ENCODE measurements at places on chromosomes 2 and 18.

GRCh38 chr2:75290600-75291150 lies 91.4 kb upstream of the TACR1 start:
- no peak for DNase-seq

DNA sequence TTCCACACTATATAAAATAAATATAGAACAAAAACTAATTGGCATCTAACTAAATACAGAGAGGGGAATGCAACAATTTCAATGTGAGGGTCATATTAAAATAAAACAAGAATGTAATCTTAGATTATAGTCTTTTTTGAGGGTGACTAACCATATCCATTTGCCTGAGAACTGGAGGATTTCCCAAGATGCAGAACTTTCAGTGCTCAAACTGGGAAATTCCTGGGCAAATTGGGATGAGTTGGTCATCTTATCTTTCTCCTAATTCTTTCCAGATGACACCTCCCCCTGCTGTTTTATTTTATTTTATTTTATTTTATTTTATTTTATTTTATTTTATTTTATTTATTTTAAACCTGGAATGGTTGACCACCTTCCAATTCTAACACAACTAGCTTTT lies 846.2 kb downstream of the SLC4A3 start:
- no peak for DNase-seq

- no peak for DNase-seq
Observed at GRCh38 chr2:145412155-145412554, 892.2 kb upstream of the ZEB2 start.

DNA sequence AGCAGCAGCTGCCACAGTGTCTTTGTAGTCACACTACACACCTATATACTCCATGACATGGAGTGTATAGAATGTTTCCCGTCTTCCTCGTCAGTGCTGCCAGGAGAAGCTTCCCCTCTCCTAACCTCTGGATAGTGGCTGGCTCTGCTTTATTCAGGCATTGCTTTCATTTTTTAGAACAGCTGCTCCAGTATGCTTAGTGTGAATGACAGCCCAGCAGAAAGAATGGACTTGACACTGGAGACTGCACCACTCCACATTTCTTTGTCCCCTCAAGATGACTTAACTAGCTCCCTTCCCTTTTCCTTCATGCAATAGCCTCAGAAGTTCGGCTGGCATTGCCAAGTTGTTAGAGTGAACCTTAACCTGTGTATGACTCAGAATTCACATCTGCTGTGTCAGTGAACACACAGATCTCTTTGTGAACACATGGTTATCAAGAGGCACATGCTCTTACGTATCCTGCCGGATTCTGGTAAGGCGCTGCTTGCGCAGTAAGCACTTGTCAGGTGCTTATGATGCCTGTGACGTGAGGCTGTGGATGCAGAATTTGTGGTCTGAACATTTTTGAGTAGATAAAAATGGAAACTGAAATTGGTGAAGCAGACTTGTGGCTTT lies 73.9 kb downstream of the NEDD4L start:
- no peak for DNase-seq

- no peak for DNase-seq
Observed at GRCh38 chr2:240198226-240198625, 57.8 kb upstream of the OTOS start.

DNA sequence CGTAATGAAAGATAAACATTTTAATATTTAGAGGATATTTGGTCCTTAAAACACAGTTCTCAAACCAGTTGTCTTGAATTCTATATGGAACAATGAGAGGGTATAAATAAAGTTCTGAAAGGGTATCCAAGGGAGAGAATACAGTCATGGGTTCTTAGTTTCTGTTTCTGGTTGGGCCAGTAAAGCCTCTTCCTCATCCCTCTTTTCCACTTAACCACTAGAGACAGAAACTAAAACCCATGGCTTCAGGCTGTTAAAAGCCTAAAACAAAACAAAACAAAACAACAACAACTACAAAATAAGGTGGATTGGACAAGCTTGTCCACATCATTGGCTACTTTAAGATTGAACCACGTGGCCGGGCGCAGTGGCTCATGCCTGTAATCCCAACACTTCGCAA lies 18.8 kb downstream of the COQ10B start:
- DNase-seq, result no peak

DNA sequence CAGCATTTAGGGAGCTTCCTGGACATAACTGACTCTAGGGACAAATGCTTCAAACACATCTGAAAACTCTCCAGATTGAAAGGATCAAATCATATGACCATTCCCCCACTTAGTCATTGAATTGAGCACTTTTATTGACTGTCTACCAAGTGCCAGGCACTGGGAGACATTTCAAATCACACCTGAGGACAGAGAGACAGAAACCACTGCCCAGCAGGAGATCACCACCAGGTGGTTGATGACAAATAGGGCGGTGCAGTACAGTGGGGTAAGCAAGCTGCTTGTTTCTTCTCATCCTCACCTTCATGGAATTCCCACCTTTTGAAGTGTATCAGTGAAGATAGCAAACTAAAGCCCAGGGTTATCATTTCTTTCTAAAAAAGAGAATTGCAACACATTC lies 19.0 kb upstream of the CXCR4 start:
- DNase-seq, result peak; percentile 33

DNA sequence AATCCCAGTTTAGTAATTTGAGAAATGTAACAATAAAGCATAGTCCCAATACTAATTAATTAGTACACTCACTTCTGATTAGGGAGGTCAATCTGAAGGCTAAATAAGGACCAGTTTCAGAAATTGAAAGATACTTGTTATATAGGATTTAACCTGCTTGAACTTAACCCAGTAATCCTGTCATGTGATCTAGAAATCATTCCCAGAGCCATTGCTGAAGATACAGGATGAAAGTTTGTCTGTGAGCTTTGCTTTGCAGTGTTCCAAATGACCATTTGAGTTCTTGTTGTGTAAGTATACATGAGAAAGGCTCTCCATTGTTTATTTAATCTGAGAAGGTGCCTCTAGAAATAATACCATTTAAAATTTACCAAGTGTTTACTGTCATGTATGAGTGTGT lies 52.2 kb downstream of the GALNT1 start:
- no peak for DNase-seq

DNA sequence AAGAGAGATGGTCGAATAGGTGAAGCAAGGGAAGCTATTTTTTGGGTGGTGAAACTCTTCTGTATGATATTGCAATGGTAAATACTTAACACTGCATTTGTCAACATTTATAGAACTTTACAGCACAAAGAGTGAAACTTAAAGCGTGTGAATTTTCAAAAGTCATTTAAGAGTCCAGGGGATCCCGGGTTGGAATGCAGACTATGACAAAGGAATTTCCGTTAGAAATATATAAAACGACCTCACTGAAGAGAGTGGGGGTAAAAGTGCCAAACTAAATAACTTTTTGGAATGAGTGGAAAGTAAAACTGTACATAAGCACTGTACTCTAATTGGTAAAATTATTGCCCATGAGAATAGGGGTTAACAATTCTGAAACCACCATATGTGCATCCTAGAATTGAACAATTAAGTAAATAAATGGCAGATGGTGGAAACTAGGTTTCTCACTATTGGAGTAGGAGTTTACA lies 191.0 kb upstream of the FN1 start:
- no peak for DNase-seq

DNA sequence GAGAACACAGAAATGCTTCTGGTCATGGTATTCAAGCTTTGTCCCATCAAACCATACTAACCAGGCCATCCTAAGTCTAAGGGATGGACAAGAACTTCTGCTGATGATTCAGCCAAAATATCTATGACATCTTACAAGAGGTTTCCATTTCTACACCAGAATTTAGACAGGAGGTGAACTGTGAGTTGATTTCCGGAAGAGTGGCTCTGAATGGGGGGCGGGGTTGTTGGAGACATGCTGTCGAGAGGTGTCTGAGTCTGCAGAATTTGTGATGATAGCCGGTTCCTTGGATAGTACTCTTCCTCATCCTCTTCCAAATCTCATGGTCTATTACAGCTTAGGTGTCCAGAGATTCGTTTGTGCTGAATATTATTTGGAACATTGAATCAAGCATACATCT lies 408.7 kb upstream of the TCF4 start:
- no peak for DNase-seq

DNA sequence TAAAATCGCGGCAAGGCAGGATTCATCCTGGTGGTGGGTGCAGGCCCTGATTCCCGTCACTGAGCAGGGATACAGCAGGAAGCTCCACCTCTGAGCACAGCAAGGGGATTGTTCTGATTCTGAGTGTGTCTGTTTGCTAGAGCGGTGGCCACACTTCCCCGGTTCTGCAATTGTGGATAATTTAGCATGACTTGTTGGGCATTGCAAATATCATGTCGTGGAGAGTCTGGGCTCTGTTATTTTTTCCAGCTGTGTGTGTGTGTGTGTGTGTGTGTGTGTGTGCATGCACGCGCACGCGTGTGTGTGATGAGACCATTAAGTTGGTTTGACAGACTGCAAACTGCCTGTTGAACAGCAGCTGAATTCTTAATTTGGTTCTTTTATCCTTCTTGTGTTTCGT lies 4.1 kb upstream of the TMEM18 start:
- DNase-seq, result no peak

DNA sequence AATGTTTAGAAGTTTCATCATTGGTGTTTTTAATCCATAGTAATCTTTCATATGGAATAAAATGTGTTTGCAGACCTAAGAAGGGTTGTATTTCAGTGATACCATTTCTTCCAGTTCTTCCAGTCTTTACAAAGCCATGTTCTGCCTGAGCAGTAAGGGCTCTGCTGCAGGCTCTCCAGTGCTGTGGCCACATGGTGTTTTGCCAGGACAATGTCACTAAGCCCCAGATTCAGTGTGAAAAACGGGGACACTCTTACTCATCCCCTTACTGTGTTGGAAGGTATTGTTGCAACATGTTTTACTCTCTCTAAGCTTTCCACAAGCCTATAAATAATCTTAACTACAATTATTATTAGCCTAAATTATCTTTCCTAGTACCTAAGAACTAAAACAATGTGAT lies 481.4 kb upstream of the CDH7 start:
- DNase-seq, result no peak

- no peak for DNase-seq
Observed at GRCh38 chr2:81542119-81542518, 1237.6 kb upstream of the LRRTM1 start.

- no peak for DNase-seq
Observed at GRCh38 chr2:232341061-232341738, 37.4 kb upstream of the ALPP start.

DNA sequence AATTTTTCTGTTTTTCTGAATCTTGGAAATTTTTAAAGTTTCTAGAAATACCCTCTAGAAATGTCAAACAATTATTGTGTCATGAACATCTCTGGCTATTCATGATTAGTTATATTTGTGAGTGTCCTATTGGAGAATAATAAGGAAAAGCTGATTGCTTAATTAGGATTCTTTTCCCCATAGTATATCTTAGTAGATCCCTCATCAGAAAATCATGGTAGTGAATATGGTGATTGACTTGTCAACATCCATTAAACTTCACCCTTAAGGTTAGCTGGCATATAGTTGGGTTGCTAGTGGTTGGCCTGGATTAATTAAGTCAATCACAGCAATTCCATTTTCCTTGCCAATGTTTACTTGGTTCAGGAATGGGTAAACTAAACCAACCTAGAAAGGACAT lies 18.7 kb upstream of the NABP1 start:
- no peak for DNase-seq

- no peak for DNase-seq
Observed at GRCh38 chr2:163593982-163594381, 141.8 kb downstream of the FIGN start.

DNA sequence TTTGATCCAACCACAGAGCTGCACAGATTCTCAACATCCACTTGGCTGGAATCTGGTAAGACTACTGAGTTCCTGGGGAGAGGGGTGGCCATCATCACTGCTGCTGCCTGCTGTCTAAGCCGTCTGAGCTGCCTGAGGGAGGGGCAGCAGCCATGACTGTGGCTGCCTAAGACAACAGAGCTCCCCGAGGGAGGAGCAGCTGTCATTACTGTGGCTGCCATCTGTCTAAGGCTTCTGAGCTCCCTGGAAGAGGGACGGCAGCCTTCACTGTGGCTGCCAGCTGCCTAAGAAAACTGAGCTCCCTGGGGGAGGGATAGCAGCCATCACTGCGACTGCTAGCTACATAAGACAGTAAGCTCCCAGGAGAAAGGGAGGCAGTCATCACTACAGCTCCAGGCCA lies 584.4 kb downstream of the NR4A2 start:
- DNase-seq, result no peak

GRCh38 chr2:96386470-96386869 lies 50.9 kb downstream of the NCAPH start:
- no peak for DNase-seq

DNA sequence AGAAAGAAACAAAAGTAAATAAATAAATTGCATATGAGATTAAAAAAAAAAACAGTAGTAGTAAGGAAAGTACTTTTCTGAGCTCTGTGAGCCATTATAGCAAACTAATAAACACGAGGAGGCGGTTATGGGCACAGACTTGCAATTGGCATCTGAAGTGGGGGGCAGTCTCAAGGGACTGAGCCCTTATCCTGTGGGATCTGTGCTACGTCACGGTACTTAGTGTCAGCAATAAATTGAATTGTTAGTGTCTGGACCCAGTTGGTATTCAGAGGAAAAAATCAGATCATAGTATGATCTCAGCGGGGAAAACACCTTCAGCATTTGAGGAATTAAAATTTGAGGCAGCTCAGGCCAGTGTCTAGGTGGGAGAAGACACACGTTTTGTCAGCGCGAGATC lies 76.6 kb upstream of the TEX51 start:
- no peak for DNase-seq

DNA sequence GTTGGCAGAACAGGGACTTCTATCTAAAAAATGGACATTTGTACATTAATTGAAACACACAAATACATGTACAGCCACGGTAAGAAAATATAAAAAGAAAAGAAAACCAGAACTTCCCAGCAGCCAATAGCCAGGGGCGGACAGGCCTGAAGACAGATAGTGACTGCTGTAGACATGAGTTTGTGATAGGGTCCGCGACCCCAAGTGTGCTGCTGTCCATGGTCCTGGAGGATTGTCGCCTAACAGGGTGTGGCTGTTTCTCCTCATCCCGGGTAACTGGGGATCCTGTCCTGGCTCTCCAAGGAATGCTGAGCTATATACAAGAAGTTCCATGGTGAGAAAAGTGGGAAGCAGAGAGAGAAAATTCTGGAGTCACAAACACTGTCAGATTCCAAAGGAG lies 266.5 kb upstream of the SALL3 start:
- DNase-seq, result no peak

DNA sequence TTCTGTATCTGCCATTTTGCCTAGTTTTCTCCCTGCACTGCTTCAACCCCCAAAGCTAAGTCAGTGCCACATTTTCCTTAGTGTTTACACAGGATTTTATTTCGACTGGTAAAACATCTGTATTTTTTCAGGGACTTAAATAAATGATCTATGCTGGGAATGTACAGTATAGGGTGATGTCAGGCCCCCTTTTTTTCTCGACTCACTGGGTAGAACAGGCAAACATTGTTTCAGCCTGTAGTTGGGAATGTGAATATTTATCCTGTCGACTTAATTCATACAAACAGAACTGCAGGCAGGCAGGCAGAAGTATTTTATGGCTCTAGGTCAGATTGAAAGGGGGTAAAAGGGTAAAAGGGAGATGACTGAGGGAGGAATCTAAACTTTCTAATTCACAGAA lies 123.5 kb upstream of the ZFP36L2 start:
- DNase-seq, result no peak

GRCh38 chr2:143762176-143762928 lies 633.1 kb downstream of the ARHGAP15 start:
- no peak for DNase-seq

GRCh38 chr2:82599021-82599420 lies 1860.1 kb downstream of the SUCLG1 start:
- no peak for DNase-seq

All from effector CD4-positive, alpha-beta T cell (primary cell).